HuH-7.5 (cell line): ENCODE measurements at places on chromosomes 1 and 21.

DNA sequence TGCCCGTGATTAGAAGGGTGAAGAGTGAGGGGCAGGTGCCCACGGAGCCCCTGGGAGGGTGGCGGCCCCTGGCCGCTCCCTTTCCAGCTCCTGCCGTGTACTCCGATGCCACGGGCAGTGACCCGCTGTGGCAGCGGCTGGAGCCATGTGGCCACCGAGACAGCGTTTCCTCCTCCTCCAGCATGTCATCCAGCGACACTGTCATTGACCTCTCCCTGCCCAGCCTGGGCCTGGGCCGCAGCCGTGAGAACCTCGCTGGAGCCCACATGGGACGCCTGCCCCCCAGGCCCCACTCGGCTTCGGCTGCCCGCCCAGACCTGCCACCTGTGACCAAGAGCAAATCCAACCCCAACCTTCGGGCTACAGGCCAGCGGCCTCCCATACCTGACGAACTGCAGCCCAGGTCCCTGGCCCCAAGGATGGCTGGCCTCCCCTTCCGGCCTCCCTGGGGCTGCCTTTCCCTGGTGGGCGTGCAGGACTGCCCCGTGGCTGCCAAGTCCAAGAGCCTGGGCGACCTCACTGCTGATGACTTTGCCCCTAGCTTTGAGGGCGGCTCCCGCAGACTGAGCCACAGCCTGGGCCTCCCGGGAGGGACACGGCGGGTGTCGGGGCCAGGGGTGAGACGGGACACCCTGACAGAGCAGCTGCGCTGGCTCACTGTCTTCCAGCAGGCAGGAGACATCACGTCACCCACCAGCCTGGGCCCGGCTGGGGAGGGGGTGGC lies 22.0 kb downstream of the PANK4 start:
- DNase-seq, result no peak

- no peak for DNase-seq
These were observed 102.5 kb upstream of the PTGFR start for GRCh38 chr1:78388275-78388674.

- DNase-seq, result no peak
These were observed 171.9 kb downstream of the CLIC6 start for GRCh38 chr21:34840693-34841092.

- DNase-seq, result no peak
These were observed 193.7 kb upstream of the OLFM3 start for GRCh38 chr1:102190429-102190828.

DNA sequence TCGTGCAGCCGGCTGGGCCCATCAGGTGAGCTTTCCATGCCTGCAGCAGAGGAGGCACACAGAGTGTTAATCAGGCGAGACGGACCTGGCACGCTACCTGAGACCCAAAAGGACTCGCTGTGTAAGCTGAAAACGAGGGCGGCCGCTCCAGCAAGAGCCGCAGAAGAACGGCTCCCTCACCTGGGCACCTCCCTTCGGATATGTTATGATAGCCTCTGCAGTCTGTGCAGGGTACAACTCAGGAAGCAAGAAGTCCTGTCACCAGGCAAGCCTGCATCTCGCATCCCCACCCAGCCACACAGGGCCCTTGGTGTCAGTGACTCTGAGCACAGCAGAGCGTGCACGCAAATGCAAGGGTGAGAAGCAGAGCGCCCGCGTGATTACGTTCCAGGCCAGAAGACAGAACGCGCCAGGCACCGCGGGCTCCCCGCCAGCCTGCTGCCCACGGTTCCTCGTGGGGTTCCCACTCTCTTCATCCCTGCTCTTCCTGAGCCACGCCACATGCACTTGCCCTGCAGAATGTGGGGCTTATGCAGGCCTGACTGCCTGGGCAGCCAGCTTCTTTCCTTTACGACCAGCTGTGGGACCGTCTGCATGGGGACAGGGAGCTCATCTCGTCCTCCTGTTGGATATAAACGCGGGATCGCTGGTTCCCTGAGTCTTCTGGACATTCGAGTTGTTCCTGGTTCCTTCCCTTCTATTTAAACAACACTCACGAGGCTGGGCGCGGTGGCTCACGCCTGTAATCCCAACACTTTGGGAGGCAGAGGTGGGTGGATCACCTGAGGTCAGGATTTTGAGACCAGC lies 20.2 kb upstream of the LRRC47 start:
- DNase-seq, result no peak

- DNase-seq, result no peak
These were observed 15.2 kb upstream of the IGSF3 start for GRCh38 chr1:116682641-116683221.

- DNase-seq, result no peak
These were observed 176.4 kb downstream of the RPS6KC1 start for GRCh38 chr1:213227458-213227857.

GRCh38 chr1:64823691-64824476 lies 79.0 kb downstream of the RAVER2 start:
- DNase-seq, result no peak

DNA sequence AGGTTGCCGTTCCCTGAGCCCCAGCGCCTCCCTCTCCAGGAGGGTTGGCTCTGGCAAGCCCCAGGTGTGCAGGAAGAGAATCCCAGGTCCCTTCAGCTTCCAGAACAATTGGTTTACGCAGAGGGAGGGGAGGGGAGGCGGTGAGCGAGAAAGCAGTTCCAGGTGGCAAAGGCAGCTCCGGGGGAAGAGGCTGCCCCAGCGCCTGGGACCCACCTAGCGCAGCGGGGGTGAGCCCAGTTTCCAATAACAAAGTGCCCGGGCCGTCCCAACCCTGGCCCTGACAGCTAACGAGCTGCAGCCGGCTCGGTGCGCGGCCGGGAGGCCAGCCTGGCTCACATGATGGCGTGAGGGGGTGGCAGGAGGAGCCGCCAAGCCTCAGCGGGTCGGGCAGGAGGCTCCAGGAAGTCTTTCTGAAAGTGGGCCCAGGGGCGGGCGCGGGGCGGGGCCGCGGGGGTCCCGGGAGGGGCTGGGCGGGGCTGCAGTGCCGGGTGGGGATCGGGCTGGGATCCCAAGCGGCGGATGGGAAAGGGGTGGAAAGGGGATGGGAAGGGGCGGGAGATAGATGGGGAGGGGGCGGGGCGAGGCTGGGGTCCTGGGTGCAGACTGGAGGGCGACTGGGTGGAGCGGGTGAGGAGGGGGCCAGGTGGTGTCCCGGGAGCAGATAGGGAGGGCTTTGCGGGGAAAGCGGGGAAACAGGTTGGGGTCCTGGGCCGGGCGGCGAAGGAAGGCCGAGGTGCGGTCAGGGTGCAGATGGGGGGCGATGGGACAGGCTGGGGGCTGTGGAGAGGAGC lies 22.8 kb downstream of the DHRS3 start:
- DNase-seq, result no peak

GRCh38 chr1:20334103-20334502 lies 43.4 kb downstream of the VWA5B1 start:
- no peak for DNase-seq

- no peak for DNase-seq
These were observed 29.4 kb upstream of the FHAD1 start for GRCh38 chr1:15217654-15218053.

GRCh38 chr1:87179851-87180519 lies 148.7 kb upstream of the LMO4 start:
- no peak for DNase-seq

DNA sequence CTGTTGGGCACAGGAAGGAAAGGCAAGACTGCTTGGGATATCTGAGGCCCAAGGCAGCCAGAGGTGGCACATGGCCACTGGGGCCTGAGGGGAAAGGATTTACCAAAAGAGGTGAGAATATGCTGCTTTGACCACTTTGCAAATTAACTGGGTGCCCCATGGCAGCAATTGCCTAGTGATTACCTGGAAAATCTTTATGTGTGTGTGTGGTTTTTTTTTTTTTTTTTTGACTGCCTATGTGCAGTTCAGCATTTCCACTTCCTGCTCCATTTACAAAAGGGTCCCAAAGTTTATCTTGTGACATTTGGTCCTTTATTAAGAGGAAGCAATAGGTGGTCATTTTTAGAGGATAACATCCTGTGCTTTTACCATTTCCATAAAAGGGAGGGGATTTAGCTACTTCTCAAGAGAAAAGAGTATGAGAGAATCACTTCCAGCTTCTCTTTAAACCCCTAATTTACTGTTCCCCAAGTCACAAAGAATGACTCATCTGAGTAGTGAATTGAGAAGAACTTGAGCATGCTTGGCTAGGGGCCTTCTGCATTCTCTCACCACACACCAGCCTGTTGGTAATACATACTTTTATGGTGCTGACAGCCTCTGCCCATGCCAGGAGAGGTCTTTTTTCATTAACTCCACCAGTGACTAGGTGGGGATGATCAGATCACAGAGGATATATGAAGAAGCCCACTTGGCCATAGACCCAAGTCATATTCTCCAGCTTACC lies 52.1 kb downstream of the SYDE2 start:
- DNase-seq, result no peak

- no peak for DNase-seq
These were observed 101.1 kb downstream of the NPHP4 start for GRCh38 chr1:5891137-5891536.

DNA sequence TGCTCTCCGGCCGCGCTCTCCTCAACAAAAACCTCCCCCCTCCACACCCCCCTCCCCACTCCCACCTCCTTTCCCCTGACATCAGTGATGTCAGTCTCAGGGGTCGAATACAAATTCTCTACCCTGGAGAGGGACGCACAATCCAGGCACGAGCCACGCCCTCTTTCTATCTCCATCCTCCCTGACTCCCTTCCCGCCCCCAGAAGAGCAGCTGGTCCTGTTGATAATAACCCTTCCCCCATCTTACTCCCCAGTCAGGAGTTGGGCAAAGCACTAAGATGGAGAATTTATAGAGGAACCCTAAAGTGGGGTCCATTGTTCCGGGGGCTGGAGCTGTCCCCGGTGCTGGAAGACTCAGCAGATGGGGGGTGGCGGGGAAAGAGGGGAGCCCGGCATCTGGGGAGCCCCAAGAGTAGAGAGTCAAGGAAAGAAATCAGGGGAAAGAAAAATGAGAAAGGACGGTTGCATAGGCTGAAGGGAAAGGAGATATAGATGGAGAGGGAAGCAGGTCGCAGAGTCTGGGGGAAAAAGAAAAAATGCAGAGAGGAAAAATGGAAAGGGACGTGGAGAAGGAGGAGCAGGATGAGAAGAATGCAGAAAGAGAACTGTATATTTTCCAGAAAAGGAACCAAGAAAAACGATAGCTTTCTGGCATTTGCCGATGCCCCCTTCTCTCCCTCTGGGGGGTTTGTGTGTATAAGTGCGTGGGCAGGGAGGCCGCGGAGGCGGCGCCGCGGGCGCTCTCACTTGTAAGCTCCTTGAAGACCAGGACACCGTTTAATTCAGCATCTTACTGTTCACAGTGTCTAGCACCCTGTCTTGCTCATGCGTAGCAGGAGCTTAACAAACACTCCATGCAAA lies at the start of gene CELF3:
CELF3 (minus strand) TSS at position 33 of the 861 bp plus-strand sequence. CDS start 783 bp downstream, outside the sequence.
- DNase-seq, result no peak

DNA sequence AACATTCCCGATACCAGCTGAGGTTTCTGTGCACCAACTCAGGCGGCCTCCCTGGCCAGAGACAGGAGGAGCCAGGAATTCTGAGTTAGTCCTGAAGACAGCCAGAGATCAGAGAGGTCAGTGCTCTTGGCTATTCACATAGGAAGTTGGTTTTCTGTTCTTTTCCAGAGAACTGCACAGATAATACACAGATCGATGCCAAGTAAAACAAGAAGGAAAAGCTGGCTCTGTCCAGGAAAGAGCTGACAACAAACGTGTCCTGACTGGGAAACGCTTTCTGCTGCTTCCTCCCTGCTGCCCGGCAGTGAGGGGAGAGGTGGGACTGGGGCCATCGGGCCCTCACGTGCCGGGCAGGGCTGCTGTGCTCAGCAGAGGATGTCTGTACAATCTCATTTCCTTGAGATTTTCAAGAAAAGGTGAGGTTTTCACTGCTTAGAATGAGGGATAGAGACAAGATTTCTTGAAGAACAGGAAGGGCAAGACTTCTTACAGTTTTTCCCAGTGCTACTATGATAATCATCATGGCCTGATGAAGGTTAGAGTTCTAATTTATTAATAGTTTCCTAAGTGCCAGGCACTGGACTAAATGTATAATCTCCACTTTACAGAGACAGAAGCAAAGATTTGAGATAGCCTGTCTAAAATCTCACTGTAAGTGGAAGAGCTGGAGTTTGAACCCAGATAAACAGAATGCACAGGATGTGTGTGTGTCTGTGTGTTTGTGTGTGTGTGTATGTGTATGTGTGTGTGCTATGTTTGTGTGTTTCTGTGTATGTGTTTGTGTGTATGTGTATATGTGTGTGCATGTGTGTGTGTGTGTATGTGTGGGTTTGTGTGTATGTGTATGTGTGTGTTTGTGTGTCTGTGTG lies 211.0 kb upstream of the RAB4A start:
- DNase-seq, result no peak

GRCh38 chr1:226407199-226407496 lies 745 bp downstream of the PARP1 start:
- no peak for DNase-seq

DNA sequence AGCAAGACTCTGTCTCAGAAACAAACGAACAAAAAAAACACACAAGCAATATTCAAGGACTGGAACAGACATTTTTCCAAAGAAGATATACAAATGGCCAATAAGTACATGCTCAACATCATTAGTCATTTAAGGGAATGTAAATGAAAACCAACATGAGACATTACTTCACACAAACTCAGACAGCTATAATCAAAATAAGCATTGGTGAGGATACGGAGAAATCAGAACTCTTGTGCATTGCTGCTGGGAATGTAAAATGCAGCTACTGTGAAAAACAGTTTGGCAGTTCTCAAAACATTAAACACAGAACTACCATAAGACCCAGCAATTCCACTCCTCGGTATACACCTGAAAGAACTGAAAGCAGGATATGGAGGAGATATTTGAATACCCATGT lies 15.4 kb downstream of the NOL9 start:
- DNase-seq, result no peak

DNA sequence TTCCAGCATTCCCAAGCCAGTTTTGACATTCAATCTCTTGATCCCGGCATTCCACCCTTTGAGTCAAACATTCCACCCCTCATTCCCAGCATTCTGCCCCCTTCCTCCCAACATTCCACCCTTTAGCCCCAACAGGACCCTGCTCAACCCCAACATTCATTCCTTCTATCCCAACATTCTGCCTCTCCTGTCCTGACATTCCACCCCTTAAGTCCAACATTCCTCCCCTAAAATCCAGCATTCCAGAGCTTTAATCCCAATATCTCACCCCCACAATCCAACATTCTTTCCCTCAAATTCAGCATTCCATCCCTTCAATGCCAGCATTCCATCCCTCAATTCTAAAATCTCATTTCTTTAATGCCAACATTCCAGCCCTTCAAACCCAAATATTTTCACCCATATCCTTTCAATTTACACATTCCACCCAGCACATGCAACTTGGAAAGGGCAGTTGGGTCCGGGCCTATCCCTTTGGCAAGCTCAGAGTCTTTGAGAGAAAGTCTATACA lies 22.9 kb downstream of the DDX20 start:
- DNase-seq, result no peak

GRCh38 chr1:229753764-229754551 lies 127.9 kb downstream of the URB2 start:
- DNase-seq, result no peak

- DNase-seq, result no peak
These were observed 245.6 kb downstream of the SIPA1L2 start for GRCh38 chr1:232384171-232384883.
